ENCODE measurements at places on chromosomes 3 and 15. TPM values are rescaled to one million over a fixed set of nuclear protein-coding genes. Genes with fewer than 3 reads are reported as not detected.

The RAB6B gene
- 0.75 TPM for total RNA-seq

The CA12 gene
- 10.7 TPM for total RNA-seq

The GP9 gene
- not detected for total RNA-seq

The SYNPR gene
- not detected for total RNA-seq

The SERPINI2 gene
- total RNA-seq, result not detected

GRCh38 chr3:128932516-128933212 is 53.2 kb downstream of the ACAD9 start:
- no peak for DNase-seq

GRCh38 chr3:45950686-45951600 is 7.7 kb downstream of the CXCR6 start:
- DNase-seq, result no peak

- no peak for DNase-seq
Measured at GRCh38 chr15:41502795-41503668, 9.4 kb downstream of the ITPKA start.

DNA sequence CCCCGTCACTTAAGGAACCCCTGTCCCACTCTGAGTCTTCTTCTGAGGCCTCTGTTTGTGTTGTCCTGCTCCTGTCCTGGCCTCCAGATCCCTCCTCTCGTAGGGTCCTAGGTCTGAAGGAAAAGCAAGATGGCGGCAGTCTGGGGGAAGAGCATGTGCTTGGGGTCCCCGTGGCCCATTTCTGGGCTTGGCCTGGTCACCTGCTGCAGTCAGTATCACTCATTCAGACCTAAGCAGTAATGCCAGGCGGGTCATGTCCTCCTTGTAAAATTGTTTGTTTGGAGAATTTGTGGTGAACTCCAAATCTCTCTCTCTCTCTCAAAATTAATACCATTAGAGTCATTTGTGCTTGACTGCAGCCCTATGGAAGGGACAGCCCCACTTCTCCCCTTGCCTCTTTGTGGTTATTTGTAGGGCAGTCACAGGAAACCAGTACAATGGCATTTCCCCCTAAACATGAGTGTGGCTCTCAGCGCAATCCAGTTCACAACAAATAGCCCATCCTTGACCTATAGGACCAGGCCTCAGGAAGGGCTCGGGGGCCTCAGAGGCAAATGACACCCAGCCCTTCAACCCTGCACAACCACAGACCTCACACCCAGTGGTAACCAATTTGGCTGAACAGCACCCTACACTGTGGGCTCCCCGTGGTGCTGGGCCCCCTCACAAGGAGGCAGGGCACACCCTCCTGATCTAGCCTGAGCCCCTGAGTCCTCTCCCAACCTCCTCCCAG is 173.5 kb downstream of the OR4M2 start:
- DNase-seq, result no peak

DNA sequence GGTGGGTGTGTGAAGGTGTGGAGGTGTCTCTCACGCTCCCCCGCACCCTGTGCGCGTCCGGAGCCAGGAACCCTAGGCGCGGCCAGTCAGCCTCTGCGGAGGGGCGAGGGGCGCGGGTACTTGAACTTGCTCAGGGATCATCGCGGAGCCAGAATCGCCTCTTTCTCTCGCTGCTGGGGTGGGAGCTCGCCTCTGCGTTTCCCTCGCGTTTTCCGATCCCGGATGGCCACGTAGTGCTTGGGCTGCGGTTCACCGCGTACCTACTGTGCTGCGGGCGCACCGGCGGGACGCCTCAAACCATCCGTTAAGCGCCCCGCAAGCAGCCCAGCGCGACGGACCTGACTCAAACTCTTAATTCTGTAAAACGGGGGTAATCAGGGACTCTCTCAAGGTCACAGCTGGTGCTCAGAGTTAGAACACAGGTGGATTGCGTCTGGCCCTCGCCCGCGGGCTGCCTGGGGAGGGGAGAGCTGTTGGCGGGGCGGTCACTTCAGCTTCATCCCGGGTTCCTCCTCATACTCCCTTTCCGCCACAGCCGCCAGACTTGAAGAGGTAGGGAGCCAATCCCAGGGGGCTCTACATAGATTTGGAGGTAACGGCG is 686 bp downstream of the MYRIP start:
- no peak for DNase-seq

DNA sequence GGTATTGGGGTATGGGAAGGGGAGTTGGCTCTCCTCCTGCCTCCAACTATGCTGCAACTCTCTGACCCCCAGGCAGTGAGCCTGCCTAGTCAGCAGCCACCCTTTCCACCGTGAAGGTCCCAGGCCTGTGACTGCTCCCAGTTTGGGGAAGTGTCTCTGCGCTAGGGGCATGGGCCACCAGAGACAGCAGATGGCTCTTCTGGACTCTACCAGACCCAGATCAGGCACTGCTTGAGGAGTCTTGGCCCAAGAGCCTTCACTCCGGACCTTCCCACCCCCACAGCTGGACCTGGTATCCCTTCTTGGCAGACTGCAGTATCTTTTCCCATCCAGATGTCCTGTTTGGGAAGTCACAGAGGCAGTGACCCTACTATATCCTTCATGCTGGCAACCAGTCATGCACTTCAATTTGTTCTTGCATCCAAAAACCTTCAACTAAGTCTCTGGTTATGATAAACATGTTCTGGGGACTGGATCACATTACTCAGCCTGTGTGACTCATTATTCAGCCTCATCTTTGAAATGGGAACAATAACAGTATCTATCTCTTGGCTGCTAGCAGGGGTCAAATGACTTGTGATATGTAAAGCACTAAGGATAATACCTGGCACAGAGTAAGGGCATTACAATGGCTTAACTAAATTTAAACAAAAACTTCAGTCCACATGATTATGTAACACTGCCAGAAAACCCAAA is 62.7 kb downstream of the POMGNT2 start:
- no peak for DNase-seq

- no peak for DNase-seq
Measured at GRCh38 chr3:71414189-71414927, 169.2 kb downstream of the FOXP1 start.

DNA sequence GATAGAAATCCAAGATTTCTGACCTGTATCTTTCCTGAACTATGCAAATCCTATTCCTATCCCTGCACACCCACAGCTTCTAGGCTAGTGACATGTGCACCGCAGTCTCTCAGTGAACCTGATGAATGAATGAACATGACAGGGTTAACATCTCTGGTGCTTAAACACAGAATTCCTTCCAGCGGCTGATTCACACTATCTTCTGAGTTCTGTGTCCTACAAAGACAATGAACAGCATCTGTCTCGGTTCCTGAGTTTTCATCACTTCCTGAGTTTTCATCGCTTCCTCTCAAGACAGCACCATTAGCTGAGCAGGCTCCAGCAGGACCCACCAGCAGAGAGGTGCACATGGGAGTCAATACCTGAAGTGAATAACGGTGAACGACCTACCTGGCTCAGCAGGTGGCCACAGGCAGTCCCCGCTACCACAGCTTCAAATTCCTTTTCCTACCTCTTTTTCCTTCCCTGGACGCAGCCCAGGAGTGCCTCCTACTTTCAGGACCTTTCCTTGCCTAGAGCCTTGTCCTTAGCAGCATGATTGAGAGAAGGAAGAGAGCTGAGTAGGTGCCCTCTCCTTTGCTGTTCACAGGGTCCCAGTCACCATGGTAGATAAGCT is 113.5 kb downstream of the IGF2BP2 start:
- DNase-seq, result no peak

DNA sequence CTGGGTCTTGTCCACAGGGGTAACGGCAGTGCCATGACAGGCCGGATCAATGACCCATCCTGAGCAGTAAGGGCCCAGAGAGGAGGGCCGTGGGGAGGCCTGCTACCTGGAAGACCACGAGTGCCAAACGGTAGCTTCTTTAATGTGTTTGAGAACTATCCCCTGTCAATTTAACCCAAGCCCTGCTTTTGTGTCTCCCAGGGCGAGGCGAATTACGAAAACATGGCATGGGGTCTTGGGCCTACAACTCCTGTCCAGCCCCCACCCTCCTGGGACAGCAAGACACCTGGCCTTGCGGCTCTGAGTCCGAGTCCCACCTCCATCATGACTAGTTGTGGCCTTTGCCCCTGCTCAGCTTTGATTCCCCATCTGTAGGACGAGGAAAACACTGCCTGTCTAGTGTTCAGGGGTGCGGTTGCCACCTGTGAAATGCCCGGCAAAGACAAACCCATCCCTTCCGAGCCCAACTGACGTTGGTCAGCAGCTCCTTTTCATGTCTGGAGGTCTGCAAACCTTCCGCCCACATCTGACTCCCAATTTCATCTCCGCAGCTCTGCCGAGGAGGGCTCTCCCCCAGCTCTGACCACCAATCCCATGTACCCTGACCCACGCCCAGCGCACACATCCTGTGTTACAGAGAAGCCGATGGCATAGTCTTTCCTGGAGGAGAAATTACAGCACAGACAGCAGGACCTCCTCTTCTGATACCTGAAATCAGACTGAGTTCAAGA is 28.9 kb upstream of the SNRPA1 start:
- DNase-seq, result no peak

DNA sequence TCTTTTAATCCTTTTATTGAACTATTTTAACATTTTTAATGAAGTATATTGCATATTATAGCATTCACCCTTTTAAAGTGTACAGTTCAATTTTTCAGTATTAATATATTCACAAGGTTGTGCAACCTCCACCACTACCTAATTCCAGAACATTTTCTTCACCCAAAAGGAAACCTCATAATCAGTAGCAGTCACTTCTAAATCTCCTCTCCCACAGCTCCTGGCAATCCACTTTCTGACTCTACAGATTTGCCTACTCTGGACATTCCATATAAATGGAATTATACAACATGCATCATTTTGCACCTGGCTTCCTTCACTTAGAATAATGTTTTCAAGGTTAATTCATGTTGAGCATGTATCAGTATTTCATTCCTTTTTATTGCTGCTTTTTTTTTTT is 55.0 kb upstream of the HRH1 start:
- no peak for DNase-seq

- DNase-seq, result no peak
Measured at GRCh38 chr3:106329521-106329920, 460.7 kb upstream of the CBLB start.

DNA sequence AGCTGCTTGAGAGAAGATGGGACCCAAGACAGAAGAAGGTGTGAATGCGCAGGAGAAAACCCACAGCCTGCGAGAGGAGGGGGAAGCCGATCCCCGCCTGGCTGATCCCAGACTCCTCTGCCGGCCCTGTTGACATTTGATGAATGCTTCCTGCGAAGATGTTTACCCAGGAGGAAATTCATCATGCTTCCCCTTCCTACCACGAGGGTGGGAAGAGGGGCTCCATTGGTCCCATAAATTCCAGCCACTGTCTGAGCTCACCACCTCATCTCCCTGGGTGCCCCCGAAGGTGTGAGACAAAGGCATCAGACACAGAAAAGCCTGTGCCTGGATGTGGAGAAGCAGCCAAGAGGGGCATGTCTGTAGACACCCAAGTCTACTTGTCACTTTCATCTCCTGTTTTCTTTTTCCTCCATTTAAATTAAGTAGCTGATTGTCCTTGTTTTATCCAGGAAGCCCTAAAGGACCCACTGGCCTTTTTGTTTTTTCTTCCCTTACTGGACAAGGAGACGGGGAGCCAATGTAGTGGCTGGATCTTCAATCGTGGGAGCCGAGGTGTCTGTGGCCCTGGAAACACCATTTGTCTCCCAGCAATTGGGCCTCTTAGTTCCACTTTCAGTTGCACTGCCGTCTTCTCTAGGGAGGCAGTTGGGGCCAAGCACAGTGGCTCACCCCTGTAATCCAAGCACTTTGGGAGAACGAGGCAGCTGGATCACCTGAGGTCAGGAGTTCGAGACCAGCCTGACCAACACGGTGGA is 95.3 kb upstream of the HES1 start:
- DNase-seq, result no peak

DNA sequence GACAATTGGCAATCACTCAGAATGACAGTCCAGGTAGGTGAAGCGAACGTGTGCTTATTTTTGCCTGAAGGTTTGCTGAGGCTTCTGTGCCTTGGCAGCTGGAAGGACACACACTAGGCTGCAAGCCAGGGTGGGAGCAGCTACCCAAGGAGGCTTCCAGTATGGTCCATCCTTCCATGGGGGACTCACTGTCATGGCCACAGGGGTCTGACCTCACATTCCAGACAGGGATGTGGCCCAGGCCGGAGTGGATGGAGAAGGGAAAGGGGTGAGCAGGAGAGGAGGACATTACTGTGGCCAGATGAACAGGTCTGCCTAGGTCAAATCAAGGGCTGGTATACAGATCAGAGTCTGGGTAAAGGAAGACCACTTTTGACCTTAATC is 247.7 kb downstream of the ADAMTS17 start:
- no peak for DNase-seq

DNA sequence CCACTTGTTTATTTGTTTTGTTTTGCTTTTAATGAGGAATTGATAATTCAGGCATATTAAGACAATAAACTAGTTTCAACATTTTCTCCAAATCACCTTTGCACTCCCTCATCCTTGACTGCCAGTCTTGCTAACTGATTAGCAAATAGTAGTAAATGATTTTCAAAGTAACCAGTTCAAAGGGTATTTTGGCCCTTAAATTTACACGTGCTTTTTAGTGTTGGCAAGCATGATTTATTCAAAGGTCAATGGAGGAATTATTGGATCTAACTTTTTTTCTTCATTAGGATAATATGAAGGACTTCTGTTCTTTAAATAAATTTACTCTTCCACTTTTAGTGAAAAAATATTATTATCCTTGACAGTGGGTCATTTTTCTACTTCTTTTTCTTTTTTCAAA is 53.8 kb downstream of the BCHE start:
- DNase-seq, result no peak

- no peak for DNase-seq
Measured at GRCh38 chr3:196557236-196557635, 11.1 kb downstream of the WDR53 start.

DNA sequence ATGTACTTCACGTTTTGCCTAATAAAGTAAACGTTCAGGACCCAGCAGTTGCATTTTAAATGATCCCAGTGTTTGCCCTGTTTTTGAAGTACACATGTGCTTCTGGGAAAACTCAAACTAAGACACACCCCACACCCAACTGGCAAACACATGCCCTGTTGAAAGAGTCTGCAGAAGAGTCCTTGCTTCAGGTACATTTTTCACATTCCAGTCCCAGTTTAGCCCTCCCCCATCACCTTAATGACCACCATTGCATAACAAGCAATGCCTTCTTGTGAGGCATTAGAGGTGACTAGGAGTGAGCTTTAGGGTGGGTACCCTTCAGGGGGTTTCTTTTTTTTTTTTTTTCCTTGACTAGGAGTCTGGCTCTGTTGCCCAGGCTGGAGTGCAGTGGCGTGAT is 322.3 kb downstream of the CNTN4 start:
- DNase-seq, result no peak

- DNase-seq, result no peak
Measured at GRCh38 chr3:87045473-87045872, 54.5 kb upstream of the VGLL3 start.

DNA sequence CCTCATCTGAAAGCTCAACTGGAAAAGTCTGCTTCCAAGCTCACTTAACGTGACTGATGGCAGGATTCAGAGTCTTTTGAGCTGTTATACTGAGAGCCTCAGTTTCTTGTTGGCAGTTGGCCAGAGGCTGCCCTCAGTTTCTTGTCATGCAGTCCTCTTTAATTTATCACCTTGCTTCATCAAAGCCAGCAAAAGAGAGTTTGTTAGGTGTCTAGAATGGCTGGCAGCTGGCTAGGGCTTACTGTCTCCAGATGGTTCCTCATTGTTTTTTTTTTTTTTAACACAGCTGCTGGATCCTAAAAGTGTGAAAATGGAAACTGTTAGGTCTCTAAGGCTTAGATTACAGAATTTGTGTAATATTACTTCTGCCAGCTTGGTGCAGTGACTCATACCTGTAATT is 310.6 kb downstream of the PDCD6IP start:
- no peak for DNase-seq

GRCh38 chr3:178381555-178381954 is 154.7 kb upstream of the KCNMB2 start:
- no peak for DNase-seq

GRCh38 chr15:38069511-38070011 is 135.1 kb downstream of the TMCO5A start:
- DNase-seq, result peak; percentile 40

- DNase-seq, result no peak
Measured at GRCh38 chr3:34176723-34177122, 378.3 kb downstream of the PDCD6IP start.

Measured in ascending aorta (tissue), 2 donors.